ENCODE measurements at places on chromosomes 11 and 22. TPM values are rescaled to one million over a fixed set of nuclear protein-coding genes. Genes with fewer than 3 reads are reported as not detected.

The HPX gene
- 1.0 TPM for total RNA-seq

The NLRX1 gene
- total RNA-seq = 25.2 TPM

The POLDIP3 gene
- total RNA-seq = 46.6 TPM

The DSCAML1 gene
- 1.6 TPM for total RNA-seq

The CECR2 gene
- 3.6 TPM for total RNA-seq

The KRTAP5-10 gene
- not detected for total RNA-seq

The HEPACAM gene
- total RNA-seq = not detected

The C22orf15 gene
- not detected for total RNA-seq

The TNNT3 gene
- 0.41 TPM for total RNA-seq

The ANO5 gene
- total RNA-seq = 1.7 TPM

The NNMT gene
- 1.7 TPM for total RNA-seq

- no peak for DNase-seq
Observed at GRCh38 chr22:46867106-46867505, 104.7 kb downstream of the TBC1D22A start.

GRCh38 chr11:17906436-17906835 lies 106.4 kb downstream of the SERGEF start:
- no peak for DNase-seq

DNA sequence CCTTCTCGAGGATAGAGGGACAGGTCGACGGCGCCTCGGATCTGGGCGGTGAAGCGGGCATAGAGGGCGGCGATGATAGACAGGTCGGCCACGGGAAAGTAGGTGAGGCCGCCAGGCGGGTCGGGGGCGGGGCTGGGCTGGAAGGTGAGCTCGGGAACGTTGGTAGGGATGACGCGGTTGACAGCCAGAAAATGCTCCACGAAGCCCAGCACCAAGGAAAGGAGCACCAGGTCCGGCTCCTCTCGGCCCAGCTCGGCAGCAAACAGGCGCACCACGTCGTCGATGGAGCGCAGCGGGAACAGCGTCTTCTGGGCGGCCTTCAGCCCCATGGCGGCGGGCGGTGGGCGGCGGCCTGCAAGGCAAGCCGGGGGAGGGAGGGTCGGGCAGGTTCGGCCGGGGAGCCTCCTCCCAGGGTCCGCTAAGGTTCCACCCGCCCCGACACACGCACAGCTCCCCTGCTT lies 540 bp downstream of the MEN1 start:
- no peak for DNase-seq

GRCh38 chr11:130700092-130700491 lies 216.2 kb downstream of the SNX19 start:
- DNase-seq = no peak

DNA sequence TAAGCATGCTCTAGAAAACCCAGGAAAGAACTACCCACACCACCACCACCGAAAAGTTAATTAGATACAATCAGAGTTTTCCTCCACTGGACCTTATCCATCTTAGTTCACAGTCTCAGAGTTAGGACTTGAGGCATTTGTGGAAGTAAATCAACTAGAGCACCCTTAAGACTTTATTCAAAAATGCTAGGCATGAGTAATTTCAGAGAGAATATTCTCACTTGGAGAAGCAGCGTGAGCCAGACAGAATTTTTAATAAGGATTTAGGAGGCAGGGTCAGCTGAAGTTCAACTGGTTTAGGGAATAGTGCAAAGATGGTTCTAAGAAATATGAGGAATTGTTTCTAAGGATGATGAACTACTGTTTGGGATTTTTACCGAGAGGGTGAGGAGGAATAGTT lies 1.2 kb upstream of the OLFML1 start:
- DNase-seq = no peak

DNA sequence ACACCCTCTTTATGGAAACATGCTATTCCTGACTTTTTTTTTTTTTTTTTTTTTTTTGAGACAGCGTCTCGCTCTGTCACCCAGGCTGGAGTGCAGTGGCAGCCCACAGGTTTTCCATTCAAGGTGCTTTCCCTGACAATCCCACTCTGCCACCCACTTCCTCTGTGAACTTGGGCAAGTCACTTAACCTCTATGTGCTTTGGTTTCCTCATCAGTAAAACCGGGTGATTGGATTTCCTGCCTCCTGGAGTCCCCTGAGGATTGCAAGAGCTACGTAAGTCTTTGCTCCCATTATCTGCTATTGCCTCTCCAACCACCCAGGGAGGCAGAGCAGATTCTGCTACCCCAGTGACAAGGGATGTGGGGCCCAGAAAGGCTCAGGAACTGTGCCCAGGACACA lies 54.1 kb downstream of the CELSR1 start:
- no peak for DNase-seq

- no peak for DNase-seq
Observed at GRCh38 chr22:32444068-32444467, 20.2 kb downstream of the BPIFC start.

- DNase-seq = no peak
Observed at GRCh38 chr22:35638001-35638400, 10.2 kb upstream of the APOL6 start.

DNA sequence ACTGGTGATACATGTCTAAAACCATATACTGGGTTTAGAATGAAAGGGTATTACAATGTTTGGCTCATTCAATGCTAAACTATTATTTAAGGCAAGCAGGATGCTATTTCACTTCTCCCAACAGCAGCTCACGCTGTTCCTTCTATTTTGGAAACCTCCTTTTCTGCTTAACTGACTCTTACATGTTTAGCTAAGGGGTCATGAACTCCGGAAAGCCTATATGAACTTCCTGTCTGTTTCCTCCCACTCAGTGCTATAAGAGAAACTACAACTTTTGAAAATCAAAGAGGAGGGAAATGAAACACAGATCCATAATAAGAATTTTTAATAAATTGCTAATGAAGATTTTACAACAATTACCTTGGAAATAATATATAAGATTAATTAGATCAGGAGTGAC lies 30.9 kb downstream of the SLC36A4 start:
- no peak for DNase-seq

DNA sequence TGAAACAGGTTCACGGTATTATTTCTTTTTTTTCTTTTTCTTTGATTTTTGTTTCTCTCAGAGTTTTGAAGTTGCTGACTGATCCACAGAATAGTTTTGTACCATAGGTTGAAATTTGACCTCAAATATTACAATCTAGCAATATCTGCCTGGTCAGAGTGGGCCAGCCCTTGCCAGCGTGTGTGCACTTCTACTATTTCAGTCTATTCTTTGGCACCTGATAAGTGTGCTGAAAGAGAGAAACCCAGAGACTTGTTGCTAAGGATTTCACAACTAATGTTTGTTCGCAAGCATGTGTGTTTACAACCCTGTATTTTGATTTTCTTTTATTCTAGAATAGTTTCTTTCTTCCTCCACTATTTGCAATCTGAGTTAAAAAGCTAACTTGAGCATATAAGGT lies 1125.2 kb upstream of the CNTN5 start:
- no peak for DNase-seq

- no peak for DNase-seq
Observed at GRCh38 chr11:127390465-127390864, 389.9 kb upstream of the KIRREL3 start.

DNA sequence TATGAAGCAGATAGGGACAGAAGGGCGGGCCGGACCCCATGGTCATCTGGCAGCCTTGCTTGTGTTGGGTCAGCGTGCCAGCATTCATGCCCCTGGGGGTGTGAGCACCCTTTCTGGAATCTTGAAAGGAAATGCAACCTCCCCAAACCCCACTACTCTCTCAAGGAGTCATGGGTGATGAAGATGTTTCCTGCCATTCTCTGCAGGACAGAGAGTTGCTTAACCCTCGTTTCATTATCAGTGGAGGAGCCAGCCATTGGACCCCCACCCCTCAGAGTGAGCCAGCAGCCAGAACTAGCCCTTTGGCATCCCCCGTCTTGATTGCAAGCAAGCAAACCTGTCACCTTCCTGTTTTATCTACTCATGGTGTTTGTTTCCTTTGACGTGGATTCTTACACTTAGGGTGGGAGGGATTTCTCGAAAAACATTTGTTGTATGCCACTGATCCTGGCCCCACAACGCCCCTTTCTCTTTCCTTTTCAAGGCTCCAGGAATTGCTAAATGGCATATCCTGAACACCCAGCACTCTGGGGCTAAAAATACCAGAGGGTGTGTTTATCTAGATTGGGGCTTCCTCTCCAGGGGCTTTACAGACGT lies 258.3 kb downstream of the ETS1 start:
- no peak for DNase-seq

GRCh38 chr11:25583596-25583995 lies 748.3 kb upstream of the ANO3 start:
- no peak for DNase-seq

- DNase-seq = no peak
Observed at GRCh38 chr11:43486141-43486540, 127.4 kb downstream of the TTC17 start.

DNA sequence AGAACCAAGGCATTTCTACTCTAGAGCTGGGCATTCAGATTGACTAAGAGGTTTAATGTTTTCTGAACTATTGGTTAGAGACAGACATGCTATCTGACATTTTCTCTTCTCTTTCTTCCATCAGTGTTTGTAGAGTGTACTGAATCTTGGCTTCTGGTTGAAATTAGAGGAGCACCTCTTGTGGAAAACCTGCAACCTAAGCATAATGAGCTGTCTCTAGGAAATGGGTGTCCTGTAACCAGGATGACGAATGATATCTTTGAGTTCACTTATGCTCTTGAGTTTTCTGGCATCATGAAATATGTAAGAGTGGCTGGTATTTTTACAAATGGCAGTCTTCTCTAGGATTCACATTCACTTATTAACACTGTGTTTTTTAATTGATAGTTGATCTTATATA lies 19.4 kb downstream of the OOSP4A start:
- no peak for DNase-seq

DNA sequence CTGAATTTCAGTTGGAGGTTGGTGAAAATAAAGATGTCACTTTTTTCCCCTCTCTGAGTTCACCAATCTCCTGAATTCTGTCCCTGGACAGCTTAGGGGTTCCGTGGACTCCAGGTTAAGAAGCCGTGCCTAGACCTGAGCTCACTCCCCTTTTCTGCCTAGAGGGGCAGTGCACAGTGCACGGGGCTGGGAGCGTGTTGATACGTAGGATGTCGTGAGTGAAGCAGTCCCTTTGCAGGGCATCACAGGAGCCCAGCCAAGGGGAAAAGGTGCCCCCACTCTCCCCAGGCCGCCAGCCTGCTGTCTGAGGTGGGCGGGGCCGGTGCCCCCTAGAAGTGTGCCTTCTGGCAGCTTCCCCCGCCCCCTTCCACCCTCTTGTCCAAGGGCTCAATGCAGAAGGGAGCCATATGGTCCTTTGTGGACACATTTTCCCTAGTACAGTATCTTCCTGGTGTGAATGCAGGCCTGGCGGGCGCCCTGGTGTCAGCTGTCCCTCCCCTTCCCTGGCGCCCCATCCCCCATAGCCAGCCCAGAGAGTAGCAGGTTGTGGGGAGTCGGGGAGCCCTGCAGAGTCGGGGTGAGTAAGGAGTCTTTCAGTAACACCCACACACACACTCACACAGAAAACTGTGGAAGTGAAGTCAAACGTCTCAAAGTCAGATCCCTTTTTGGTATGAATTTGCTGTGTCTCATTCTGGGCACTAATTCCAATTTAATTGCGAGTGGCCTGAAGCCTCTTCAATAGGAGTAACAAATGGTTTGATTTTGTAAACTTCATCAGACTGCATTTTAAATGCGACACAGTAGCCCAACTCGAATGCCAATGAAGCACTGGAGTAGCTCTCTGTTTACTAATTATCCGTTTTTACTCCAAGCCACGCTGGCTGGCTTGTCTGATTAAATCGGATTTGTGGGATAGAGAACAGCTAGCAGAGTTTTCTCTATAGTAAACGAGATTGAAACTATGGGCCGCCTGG lies 67.5 kb upstream of the NNMT start:
- DNase-seq = no peak

GRCh38 chr11:2143799-2144543 lies 4.8 kb upstream of the IGF2 start:
- no peak for DNase-seq

DNA sequence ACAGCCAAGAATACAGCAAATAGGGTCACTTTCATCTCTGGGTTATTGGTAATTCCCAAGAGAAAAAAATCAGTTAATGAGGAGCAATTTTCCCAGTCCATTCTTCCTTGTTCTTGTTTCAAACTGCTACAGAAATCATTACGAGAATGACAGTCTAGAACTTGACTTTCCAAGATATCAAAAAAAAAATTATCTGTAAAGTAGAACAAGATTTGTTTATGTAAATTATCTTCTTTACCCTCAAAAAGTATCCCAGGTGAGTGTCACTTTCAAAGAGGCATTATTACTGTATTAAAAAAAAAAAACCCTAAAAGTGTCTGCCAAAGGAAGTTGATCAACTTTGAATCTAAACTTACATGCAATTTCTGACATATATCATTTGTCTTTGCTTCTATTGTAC lies at the start of gene OR5W2:
Gene OR5W2 (minus strand): TSS at position 101 of the 400 bp plus-strand sequence. CDS start 0 bp downstream, at position 101.
- DNase-seq = no peak

- DNase-seq = no peak
Observed at GRCh38 chr11:20672575-20672974, 3.2 kb downstream of the NELL1 start.

GRCh38 chr11:9462172-9462799 lies 1.5 kb downstream of the ZNF143 start:
- DNase-seq = no peak

DNA sequence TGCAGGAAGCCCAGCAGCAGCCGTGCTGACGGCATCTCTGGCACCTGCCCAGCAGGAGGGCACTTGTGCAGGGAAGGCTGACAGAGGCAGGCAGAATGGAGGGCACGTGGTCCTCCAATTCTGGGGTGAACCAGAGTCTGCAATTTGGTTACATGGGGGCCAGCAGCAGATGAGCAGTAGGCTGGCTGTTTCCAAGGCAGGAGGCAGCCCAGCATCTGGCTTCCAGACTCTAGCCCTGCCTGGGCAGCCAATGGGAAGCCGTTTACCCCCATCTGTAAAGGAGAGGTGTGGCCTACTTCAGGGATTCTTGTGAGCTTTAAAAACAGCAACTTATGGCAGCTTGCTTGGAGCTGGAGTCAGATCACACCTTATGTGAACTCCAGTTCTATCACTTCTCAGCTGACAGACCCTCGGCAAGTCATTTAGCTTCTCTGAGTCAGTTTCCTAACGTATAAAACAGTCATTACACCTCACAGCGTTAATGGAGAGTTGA lies 27.9 kb upstream of the RASL10A start:
- no peak for DNase-seq

GRCh38 chr11:9315078-9315688 lies 790 bp upstream of the TMEM41B start:
- no peak for DNase-seq

GRCh38 chr11:69521457-69521856 lies 40.0 kb downstream of the LINC01488 start:
- DNase-seq = no peak

- DNase-seq = peak; percentile 52
Observed at GRCh38 chr22:31952472-31952871, 8.1 kb downstream of the YWHAH start.
